ENCODE measurements at places on chromosomes 4 and X.

DNA sequence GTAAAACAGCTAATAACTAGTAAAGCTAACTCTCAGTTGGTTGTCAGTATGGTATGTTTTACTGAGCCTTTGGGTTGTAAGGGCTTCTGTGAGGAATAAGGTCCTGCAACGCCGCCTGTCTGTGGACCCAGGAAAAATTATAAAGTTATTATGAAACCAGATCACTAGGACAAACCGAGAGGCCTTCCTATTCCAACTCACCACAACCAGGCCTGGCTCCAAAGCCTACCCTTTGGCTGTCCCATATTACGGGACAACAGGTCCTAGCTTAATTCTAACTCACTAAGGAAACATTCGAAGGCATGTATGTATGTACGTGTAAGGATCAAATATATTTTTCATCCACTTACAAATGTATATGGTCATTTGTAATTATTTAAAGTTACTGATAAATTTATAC lies 1.4 kb downstream of the ANKRD17 start:
- peak; percentile 59 for DNase-seq

GRCh38 chr4:176761872-176762271 lies 30.9 kb downstream of the VEGFC start:
- DNase-seq = no peak

GRCh38 chr4:2083826-2084160 lies 24.7 kb downstream of the NAT8L start:
- DNase-seq = no peak

- DNase-seq = peak; percentile 89
Measured at GRCh38 chrX:106726485-106727437, at the start of gene RNF128. Gene RNF128 (plus strand): TSS chrX:106726701. CDS start chrX:106726914, 213 bp downstream.

GRCh38 chr4:23091711-23092110 lies 399.0 kb downstream of the GBA3 start:
- no peak for DNase-seq

DNA sequence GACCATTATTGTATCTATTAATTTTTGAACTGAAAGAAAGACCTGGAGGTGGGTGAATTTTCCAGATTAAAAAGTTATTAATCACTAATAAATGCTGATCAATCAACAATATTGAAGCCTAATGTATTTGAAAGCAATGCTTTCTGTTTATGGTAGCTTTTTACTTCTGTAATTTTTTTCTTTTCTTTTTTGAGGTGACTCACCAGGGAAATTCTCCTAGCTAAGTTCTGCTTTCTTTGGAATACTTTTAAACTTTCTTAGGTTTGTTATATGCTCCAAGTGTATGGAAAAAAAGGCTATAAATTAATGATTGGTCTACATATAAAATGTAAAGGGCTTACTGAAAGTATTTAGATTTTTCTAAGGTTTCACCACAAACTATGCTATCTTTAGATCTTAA lies 94.2 kb downstream of the MBNL3 start:
- no peak for DNase-seq

DNA sequence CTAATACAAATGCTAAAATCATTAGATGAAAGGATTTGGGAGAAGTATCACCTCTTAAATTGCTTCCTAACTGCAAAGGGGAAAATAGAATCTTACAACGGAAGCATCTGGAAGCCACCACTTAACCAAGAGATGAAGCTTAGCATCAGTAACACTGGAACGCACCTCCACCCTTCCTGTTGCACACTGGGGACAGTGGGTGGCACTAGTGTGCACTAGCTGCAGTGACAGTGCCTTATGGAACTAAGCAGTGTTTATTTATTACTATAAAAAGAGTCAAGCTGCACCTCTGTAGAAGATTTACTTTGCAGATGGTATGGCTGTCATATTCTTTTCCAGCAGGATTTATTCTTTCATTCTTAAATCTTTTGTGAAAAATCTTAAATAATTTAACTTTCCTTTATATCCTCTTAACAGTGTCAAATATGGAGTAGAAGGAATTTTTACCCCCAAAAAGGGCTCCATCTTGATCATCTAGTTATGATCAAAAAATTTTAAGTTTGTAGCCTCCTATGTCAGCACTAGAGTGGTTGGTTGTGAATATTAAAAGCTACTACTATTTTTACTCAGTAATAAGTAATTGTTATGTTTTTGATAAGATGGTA lies 76.7 kb downstream of the SCD5 start:
- DNase-seq = no peak

DNA sequence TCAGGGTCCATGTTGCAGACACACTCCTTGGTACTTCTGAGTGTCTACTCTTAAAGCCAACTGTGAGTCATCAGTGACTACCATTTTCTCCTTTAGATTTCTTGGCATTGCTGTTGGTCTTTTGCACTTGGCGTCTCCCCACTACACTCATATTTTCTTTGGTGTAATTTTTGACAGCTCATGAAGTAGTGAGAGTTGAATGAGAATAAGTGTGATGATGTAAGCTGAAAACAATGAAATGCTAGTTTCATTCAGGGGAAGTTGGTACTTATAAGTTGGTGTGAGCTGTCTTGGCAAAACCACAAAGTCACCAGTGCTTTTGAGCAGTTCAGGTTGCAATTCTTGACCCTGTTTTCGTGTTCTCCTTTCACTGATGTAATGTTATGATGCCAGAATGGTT lies 142.9 kb upstream of the ARX start:
- no peak for DNase-seq

- DNase-seq = peak; percentile 49
Measured at GRCh38 chr4:3436798-3437581, 4.8 kb upstream of the HGFAC start.

DNA sequence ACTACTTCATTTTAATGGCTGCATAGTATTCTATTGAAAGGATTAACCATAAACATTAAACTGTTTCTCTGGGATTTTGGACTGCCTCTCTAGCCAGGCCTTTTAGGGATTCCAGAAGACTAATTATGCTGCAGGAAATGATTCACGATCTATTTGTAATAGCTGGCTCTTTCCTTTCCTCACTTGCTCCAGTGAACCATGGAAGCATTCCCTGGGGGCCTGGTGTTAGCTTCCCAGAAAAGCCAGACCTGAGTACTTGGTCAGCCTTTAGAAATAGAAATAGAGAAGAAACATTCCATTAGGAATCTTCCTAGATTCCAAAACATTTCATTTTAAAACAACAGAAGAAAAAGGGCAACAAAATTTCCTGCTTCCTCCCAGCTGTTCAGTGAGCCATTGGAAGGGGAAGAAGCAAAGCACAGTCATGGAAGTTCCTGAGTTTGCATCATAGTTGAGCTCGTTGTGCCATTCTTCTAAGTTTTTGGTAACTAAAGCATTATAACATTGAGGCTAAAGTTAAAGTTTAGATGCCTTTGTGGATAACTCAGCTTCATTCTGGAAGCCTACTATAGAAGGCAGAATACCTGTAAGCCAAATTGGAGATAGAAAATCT lies 83.5 kb downstream of the NPNT start:
- DNase-seq = no peak

- DNase-seq = peak; percentile 83
Measured at GRCh38 chr4:53706422-53707032, 115.2 kb upstream of the LNX1 start.

- DNase-seq = no peak
Measured at GRCh38 chr4:85113706-85114105, 147.2 kb upstream of the WDFY3 start.

GRCh38 chr4:6561706-6562371 lies 13.2 kb upstream of the MAN2B2 start:
- no peak for DNase-seq

DNA sequence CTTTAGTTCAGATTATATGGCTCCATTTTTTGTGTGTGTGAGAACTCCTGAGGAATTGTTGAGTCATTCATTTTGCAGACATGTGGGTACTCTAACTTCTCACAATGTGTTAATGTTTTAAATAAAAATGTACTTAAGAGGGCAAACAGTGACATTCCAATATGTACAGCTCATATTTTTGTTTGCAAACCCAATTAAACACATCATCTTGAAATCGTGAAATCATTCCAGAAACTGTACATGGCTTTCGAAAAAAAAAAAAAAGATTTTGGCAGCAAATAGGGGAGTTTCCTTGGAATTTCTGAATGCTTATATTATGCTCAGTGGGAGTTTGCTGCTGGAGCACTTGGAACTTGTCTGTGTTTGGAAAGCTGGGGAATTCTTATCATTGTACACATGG lies 85.0 kb downstream of the HPGD start:
- DNase-seq = no peak

- no peak for DNase-seq
Measured at GRCh38 chrX:116618546-116618945, 155.8 kb upstream of the CT83 start.

DNA sequence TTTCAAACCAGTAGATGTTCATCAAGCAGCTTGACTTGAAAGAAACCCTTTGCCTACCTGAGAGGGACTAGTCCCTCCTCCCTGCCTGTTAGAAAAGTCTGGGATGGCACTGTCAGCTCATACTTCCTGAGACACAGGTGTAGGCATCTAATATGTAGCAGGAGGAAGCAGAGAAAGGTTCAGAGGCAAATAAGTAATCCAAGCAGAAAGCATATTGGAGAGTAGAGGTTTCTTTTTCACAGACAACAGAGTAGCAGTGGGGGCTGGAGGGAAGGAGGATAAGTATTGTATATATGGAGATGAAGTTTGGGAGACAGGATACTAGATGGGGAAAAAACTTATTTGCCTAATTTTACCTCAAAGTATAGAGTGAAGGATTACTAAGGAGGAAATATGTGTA lies 81.5 kb downstream of the FNIP2 start:
- DNase-seq = no peak

GRCh38 chr4:7171191-7171900 lies 21.0 kb upstream of the SORCS2 start:
- no peak for DNase-seq

- DNase-seq = no peak
Measured at GRCh38 chr4:41981456-41981855, at the start of gene DCAF4L1. Gene DCAF4L1 (plus strand): TSS chr4:41981756. CDS start chr4:41981793, 37 bp downstream.

- no peak for DNase-seq
Measured at GRCh38 chrX:134572816-134573682, 85.2 kb downstream of the PLAC1 start.

DNA sequence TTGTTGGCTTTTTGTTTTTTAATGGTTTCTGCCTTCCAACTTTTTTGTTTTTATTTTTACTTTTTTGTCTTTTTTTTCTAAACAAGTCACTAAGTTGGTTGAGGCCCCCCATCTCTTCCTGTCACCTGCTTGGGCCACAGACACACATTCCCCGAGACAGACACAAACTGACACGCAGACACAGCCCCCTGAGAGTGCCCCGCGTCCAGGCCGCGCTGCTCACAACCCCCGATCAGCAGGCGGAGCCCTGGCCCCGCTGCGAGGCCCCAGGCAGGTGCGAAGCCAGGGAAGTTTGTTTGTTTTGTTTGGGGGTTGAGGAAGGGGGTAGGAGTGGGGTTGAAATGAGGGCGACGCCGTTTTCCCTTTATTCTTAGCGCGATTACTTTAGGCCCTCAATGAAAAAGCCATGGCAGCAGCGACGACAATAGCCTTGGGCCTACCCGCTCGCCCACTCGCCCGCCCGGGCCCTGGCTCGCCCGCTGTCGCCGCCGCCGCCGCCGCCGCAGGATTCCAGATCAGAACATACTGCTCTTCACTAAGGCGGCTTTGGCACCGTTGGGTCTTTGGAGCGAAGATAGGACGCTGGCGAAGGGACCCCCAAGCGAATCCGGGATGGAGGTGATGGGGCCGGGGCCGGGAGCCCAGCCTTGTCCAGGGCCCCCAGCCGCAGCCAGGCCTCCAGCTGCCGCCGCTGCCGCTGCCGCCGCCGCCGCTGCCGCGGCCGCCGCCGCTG lies 3.1 kb downstream of the PHOX2B start:
- DNase-seq = no peak

DNA sequence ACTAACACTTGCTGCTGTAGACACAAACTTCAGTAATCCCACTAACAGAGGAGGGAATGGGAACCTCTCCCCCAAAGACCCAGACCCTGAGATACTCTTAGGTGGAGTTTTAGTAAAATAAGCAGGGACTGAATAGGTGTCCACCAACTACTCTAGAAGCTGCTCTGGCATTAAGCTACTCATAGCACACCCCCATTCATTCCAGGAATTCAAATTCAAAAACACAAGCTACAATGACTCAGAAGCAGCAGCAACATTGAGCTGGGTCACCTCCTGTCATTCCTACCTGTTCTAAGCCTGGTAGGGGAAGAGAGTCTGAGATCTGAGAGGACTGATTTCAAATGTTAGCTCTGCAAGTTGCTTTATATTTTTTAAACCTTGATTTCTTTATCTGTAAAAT lies 135.4 kb upstream of the FRMPD4 start:
- DNase-seq = no peak

GRCh38 chrX:152640034-152640818 lies 2.5 kb downstream of the GABRQ start:
- no peak for DNase-seq

- DNase-seq = no peak
Measured at GRCh38 chr4:35247047-35247446, 997.3 kb downstream of the ARAP2 start.

GRCh38 chr4:177118596-177118995 lies 191.1 kb upstream of the NEIL3 start:
- DNase-seq = no peak

DNA sequence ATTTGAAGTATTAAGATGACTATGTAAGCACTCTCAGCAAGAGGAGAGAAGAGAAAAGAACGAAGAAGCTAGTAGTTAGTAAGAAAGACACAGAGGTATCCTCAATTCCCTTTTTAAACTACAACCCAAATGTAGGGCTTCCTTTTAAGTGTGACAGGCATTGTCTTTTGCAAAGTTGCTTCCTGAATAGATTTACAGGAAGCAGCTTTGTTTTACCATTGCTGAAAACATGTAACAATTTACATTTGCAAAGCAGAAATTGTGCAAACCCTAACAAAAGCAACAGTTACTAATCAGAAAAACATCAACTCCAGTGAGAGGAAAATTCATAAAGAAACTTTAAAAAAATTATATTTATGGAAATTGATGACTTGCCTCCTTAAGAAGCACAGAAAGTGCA lies 96.4 kb downstream of the FAM13A start:
- no peak for DNase-seq

DNA sequence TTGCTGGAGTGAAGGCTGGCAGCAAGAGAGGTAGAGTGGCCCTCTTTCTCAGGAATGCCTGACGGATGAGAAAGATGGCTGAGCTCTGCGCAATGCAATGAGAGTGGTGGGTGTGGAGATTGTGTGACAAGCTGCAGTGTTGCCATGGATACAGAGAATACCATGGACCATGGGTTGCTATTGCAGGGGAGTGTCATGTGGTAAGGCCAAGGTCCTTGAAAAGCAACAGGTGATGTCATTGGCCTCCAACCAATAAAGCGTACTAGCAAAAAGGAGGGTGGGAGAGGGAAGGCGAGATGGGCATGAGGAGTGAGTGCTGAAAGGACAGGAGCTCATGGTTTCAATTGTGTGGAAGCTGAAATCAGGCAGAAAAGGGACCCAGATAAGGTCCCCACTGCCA lies 1.8 kb downstream of the PNMA5 start:
- no peak for DNase-seq

- DNase-seq = no peak
Measured at GRCh38 chr4:138205531-138206233, 36.5 kb downstream of the SLC7A11 start.

DNA sequence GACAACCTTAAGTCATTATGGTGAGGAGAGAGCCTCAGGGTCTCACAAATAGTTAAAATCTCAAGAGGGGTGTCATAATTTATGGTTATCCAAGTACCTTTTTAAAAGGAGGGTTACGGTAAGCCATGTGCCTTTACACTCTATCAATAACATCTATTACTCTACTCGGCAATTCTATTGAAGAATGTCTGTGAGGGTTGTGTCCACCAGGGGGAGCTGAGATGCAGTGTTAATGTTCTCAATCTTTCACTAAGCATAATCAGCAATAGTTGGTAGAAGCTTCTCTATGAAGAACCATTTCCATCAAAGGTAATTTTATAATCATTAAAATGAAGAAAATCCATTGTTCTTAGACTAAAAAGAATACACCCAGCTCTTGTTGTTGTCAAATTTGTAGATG lies 457.4 kb downstream of the CENPC start:
- peak; percentile 8 for DNase-seq

- DNase-seq = no peak
Measured at GRCh38 chr4:139241086-139241783, 38.8 kb downstream of the MGARP start.

Measured in SHP77 (cell line).